ENCODE measurements at places on chromosomes 12 and 14.

GRCh38 chr12:103301642-103302591 lies 193.9 kb downstream of the C12orf42 start:
- no peak for DNase-seq

DNA sequence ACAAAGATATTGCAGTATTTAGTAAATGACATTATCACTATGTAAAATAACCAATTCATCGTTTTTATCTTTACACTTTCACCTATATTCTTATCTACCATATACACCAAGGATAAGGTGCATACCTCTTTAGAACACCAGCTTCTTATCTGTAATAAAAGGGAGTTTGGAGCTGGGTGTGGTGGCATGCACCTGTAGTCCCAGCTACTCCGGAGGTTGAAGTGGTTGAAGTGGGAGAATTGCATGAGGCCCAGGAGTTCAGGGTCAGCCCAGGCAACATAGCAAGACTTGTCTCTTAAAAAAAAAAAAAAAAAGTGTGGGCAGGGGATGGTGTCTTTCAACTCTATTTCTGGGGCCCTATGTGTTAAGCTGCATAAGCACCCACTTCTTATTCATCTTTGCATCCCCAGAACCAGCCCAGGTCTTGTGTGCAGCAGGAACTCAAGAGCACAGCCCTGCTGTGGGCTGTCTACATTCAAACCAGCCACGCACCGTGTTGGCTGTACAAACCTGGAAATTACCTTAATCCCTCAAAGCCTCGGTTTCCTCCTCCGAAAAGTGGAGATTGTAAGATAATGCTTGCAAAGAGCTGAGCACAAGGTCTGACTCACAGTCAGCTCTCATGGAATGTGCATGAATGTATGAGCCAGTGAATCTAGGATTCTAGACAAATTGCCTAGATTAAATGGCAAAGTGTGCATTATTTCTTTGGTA lies 256.6 kb upstream of the FOXN3 start:
- no peak for DNase-seq

DNA sequence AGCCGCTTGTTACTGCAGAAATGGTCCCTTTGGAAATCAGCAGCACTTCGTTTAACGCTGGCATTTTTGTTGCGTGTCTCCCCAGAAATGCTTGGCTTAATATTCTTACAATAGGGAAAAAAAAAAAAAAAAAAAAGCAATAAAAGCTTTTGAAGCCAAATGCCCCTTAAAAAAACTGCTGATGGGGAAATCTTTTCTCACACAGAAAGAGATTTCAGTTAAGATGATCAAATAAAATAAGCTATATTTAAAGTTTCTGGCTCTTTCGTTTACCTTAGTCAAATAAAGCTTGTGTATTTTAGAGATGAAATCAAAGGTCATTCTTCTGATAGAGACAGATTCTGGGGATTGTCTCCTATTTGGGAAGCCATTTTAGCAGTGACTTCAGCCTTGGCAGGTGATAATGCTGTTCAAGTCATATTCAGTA lies 52.4 kb upstream of the FRS2 start:
- no peak for DNase-seq

- no peak for DNase-seq
Observed at GRCh38 chr14:55665067-55665675, 85.2 kb downstream of the KTN1 start.

DNA sequence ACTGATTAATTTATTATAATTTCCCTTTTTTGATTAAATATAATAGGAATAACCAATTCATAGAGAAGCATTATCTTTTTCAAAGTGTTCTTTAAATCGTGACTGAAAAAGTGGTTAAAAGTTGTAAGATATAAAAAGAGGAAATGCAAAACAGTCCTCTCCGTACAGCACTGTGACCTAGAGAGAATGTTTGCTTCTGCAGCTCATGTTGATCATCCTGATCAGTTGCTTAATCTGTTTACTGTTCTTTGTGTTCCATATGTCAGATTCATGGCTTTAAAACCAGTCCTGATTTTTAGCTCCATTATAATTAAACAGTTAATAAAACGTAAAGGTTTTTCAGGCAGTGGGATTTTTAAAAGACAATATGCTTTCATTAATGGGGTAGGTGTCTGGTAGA lies 4.7 kb downstream of the TTC8 start:
- no peak for DNase-seq

DNA sequence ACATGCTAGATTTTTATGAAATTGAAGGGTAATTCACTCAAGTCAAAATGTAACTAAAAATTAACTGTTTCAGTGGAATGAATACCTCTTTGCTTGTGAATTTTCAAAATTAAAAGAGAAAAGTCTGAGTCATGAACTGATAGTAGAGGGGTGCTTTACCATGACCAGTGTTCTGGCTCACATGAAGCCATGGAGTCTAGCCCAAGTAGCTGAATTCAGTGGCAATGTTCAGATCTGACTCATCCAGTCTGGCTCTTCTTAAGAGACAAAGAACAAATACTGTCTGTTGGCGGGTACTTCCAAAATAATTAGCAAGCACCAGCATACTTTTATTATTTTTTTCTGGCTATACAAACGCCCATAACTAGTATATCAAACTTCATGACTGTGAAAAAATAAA lies 366.3 kb upstream of the GARIN6 start:
- DNase-seq = no peak

- DNase-seq = no peak
Observed at GRCh38 chr14:69850086-69850735, 29.0 kb upstream of the SMOC1 start.

DNA sequence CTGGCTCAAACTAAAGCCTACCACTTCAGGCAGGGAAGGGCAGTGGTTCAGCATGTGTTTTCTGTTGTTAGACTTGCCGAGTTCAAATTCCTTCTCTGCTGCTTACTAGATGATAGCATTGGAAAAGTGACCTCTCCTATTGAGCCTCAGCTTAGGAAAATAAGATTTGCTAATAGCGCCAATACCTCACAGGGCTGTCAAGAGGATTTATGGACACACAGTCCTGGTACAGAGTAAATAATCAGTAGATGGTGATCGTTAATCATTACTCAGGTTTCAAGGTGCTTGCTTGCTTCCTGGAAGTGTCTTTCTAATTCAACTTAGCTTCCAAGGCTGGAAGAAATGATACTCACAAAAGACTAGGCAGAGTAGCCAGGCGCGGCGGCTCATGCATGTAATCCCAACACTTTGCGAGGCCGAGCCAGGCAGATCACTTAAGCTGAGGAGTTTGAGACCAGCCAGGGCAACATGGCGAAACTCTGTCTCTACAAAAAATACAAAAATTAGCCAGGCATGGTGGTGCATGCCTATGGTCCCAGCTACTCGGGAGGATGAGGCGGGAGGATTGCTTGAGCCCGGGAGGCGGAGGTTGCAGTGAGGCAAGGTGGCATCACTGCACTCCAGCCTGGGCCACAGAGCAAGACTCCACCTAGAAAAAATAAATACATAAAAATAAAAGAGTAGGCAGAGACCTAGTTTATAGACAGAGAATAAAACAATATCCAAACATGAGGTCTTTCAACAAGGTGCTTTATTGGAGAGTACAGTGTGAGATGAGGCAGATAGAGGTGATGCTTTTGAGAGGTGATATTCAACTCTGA lies 6.0 kb downstream of the PLA2G1B start:
- no peak for DNase-seq

DNA sequence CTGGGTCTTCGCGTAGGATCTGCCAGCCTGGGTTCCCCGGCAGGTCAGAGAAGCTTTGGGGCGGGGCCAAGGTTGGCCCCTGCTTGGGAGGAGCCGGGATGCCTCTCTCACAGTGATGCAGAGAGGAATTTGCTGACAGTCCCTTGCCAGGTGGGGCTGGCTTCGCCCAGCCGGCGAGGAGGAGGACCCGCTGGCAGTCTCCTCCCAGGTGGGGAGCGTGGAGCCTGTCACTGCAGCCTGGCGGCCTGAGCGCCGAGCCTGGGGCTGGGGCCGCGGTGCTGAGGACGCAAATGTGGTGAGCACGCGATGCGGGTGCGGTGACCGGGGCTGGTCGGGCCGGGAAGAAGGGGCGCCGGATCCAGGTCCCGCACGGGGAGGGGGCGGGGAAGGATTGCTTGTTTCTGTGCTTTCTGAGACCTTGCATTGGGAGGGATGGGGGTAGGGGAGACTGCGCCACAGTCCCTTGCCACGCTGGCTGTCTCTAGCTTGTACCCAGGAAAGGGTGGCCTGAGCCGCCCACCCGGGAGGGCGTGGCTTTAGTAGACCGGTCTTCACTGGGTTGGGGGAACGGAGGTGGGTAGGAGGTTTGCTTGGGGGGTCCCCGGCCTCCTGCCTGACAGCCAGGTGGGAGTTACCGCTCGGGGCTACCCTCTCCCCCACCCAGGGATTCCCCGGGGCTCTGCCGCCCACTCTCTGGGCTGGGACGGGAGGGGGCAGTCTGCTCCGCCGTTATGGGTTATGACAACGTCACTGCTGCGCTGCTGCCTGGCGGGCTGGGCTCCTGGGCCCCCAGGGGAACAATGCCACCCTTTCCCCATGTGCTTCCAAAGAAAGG lies at the start of gene TMEM63C:
Gene TMEM63C, plus strand, starts transcription at position 196 of the 835 bp plus-strand sequence. CDS start 37,016 bp downstream, outside the sequence.
- peak; percentile 65 for DNase-seq

GRCh38 chr14:81523616-81524015 lies 10.0 kb downstream of the SEL1L start:
- DNase-seq = no peak

DNA sequence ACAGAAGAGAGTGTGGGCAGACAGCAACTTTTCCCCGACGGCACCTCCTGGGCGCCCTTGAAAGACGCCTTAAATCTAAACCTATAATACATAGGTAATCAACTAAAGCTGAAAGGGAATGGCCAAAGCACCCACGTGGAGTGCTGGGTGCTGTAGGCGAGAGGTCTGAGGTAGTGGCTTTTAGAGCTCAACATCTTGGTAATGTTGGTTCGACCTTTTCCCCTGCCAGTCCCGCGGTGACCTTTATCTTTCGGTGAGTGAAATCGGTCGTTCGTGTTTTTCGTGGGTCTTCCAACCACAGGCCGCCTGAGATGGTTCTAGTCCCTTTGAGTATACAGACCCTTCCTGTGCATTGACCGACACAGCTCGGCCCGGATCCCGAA lies 9.1 kb downstream of the OR6S1 start:
- no peak for DNase-seq

GRCh38 chr14:72528059-72528862 lies 365.6 kb downstream of the DPF3 start:
- no peak for DNase-seq

DNA sequence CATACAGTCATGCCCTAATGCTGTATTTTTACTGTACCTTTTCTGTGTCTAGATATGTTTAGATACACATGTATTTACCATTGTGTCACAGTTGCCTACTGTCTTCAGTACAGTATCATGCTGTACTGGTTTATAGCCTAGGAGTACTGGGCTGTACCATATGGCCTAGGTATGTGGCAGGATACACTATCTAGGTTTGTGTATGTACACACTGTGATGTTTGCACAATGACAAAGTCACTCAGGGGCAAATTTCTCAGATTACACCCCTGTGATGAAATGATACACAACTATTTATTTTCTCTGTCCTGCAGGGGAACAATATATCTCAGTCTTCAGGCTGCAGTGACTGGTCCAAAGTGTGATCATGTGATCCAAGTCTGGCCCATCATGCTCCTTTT lies 1076.1 kb downstream of the VRK1 start:
- DNase-seq = no peak

- DNase-seq = no peak
Observed at GRCh38 chr14:27890259-27890658, 876.3 kb upstream of the FOXG1 start.

GRCh38 chr12:116929885-116930284 lies 19.1 kb downstream of the FBXW8 start:
- DNase-seq = no peak

DNA sequence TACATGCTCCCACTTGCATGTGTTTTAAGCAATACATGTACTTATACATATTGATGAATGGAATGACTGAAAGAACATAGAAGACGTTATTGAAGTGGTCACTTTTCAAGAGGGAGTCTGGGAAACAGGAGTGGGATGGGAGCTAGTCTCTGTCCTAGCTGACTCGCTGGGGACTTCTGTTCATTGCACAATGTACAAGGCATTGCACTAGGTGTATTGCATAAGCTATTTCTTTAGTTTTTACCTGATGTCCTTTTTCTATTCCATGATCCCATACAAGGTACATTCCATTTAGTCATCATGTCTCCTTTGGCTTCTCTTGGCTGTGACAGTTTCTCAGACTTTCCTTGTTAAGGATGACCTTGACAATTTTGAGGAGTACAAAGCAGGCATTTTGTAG lies 4.0 kb upstream of the MYO1H start:
- no peak for DNase-seq

DNA sequence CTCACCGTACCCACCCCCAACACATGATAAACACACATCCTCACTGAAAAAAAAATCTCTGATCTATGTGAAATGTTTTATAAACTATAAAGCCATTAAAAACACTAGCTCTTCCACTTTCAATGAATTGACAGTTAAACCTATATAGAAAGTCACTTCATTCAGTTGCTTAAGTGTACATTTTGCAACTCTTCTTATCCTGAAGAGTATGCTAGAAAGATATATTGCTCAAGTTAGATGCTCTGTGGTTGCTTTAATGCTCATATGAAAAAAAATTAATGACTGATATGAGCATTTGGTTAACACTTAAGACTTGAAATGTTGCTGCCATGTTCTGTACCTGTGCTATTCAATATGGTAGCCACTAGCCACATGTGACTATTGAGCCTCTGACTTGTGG lies 21.0 kb upstream of the MIA2 start:
- DNase-seq = no peak

GRCh38 chr14:22036541-22037239 lies 363.1 kb upstream of the OR4E1 start:
- no peak for DNase-seq

- no peak for DNase-seq
Observed at GRCh38 chr12:97006585-97006984, 99.5 kb downstream of the NEDD1 start.

DNA sequence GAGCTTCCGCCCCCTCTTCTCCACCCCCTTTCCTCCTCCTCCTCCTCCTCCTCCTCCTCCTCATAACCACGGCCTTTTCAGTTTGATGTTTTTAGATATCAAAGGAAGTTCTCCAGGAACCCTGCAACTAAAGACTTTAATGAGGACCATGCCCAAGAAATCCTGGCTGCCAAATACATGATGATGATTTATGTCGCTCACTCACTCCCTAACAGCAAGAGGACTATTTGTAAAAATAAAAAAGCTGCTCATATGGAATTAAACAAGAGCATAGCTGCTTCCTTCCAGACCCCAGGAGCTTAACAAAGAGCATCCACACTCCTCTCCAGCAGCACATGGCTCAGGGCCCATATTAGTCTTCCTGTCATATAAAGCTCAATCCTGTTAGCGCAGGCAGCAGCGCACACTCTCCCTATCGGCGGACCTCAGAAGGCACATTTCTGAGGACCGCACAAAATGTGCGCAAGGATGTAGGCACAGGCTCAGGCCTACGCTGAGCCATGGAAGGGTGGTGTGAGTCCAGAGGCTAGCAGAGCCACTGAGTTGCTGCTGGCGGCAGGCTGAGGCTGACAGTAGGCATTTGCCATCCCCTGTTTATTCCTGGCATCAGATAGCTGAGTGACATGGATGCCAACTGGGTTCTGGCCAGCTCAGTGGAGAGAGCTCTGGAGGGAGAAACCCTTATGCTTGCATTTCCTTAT lies 232.8 kb downstream of the MSRB3 start:
- no peak for DNase-seq

GRCh38 chr12:112907415-112908157 lies 824 bp downstream of the OAS1 start:
- no peak for DNase-seq

- no peak for DNase-seq
Observed at GRCh38 chr14:32102968-32103367, 25.9 kb downstream of the ARHGAP5 start.
